ENCODE measurements at places on chromosomes 12 and 14. TPM values are rescaled to one million over a fixed set of nuclear protein-coding genes. Genes with fewer than 3 reads are reported as not detected.

Gene PPP1R3E
- 2.3 TPM for total RNA-seq

Gene ARMH4
- 11.3 TPM for total RNA-seq

Gene CAPZA3
- total RNA-seq = not detected

Gene CLEC7A
- total RNA-seq = not detected

Gene PPP1R1A
- total RNA-seq = not detected

Gene OAS2
- 0.30 TPM for total RNA-seq

Gene OR6C75
- not detected for total RNA-seq

Gene MANSC1
- 0.65 TPM for total RNA-seq

Gene AHNAK2
- 52.9 TPM for total RNA-seq

Gene PAPLN
- 4.2 TPM for total RNA-seq

Gene KLRB1
- total RNA-seq = not detected

Gene KRT79
- not detected for total RNA-seq

Gene WNT1
- not detected for total RNA-seq

Gene MGST1
- 29.4 TPM for total RNA-seq

Gene TMPRSS12
- total RNA-seq = not detected

Gene HOXC9
- 4.3 TPM for total RNA-seq

Gene KRT78
- total RNA-seq = not detected

Gene AMDHD1
- total RNA-seq = 0.59 TPM

Gene TEX52
- not detected for total RNA-seq

Gene C1RL
- 21.4 TPM for total RNA-seq

Gene PRIMA1
- total RNA-seq = not detected

Gene C12orf50
- total RNA-seq = not detected

Gene LYZ
- total RNA-seq = not detected

Gene KRT82
- not detected for total RNA-seq

Gene GYS2
- not detected for total RNA-seq

Gene MYF5
- total RNA-seq = not detected

Gene SSPN
- 36.8 TPM for total RNA-seq

Gene KRT83
- not detected for total RNA-seq

Gene HOXC4
- 1.1 TPM for total RNA-seq

Gene RAD9B
- under 0.01 TPM for total RNA-seq

Gene HPD
- total RNA-seq = not detected

Gene NR2C1
- 29.1 TPM for total RNA-seq

Gene RD3L
- not detected for total RNA-seq

Gene BCL2L2
- total RNA-seq = 24.9 TPM

Data from smooth muscle cell of the umbilical artery (primary cell).